ENCODE measurements at places on chromosomes 7 and 10.

DNA sequence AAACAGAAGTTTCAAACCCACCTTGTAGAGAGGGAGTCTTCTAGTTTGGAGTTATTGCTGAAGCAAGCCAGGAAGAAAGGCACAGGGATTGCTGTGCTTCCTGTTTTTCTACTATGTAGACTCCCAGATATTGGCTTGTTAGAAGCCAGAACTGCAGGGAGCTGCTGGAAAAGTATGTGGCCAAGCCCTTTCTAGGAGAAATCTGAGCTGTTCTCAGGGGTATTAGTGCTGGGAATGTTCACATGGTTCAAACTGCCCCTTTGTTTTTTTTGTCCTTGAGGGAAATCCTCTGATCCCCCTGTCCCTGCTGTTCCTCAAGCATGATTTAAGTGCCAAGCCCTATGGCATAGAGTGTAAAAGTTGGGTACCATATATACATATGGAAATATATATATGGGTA lies 184.0 kb downstream of the CCDC7 start:
- DNase-seq = no peak

- no peak for DNase-seq
Measured at GRCh38 chr7:135803143-135803542, 54.5 kb upstream of the FAM180A start.

DNA sequence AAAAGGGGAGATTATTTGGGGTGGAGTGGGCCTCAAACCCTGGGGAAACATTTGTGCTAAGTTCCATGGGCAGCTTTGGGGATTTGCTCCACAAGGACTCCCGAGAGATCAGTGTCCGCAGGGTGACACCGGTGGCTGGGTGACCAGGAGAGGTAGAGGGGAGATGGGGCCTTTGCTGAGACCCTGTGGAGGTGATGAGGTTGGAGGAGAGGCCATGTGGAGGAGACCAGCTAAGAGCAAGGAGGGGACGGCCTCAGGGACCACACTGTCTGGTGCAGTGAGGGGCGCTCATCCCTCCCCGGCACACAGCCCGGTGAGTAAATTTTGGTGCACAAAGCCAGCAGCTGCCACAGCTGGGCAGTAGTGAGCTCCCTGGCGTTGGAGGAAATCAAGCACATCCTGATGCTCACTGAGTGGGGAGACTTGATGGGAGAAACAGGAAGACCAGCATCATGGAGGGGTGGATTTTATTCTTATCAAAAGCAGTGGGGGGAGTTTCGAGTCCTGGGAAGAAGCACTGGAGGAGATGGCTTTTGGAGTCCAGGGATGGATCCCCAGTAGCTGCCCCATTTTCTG lies 20.2 kb upstream of the ELFN1 start:
- no peak for DNase-seq

DNA sequence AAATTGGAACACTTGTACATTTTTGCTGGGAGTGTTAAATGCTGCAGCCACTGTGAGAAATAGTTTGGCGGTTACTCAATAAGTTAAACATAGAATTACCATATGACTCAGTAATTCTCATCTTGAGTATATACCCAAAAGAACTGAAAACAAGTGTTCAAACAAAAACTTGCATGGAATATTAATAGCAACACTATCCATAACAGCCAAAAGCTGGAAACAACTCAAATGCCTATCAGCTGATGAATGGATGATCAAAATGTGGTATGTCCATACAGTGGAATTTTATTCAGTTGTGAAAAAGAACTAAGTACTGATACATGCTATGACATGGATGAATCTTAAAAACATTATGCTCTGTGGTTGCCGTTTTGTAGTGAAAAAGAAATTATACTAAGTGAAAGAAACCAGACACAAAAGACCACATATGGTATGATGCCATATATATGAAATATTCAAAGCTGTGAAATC lies 63.0 kb upstream of the SP4 start:
- no peak for DNase-seq

- DNase-seq = no peak
Measured at GRCh38 chr7:114711241-114711640, 210.7 kb upstream of the MDFIC start.

DNA sequence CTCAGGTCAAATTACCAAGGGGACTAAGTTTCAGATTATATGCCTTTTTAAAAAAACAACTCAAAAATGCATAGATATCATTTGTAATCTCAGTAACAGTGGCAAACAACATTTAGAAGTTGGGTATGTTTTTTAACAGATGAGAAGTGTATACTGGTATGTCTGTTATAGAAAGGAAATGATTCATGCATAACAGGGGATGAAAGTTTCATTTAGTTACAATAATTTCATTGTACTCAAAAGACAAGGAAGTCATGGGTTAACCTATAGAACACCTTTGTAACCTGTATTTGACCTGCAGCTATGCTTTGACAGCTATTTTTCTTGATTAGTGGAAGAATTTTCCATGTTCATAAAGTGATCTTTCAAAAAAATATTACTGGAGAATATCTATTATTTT lies 35.4 kb upstream of the FAM133B start:
- no peak for DNase-seq

- no peak for DNase-seq
Measured at GRCh38 chr10:3783316-3783681, 1.7 kb downstream of the KLF6 start.

DNA sequence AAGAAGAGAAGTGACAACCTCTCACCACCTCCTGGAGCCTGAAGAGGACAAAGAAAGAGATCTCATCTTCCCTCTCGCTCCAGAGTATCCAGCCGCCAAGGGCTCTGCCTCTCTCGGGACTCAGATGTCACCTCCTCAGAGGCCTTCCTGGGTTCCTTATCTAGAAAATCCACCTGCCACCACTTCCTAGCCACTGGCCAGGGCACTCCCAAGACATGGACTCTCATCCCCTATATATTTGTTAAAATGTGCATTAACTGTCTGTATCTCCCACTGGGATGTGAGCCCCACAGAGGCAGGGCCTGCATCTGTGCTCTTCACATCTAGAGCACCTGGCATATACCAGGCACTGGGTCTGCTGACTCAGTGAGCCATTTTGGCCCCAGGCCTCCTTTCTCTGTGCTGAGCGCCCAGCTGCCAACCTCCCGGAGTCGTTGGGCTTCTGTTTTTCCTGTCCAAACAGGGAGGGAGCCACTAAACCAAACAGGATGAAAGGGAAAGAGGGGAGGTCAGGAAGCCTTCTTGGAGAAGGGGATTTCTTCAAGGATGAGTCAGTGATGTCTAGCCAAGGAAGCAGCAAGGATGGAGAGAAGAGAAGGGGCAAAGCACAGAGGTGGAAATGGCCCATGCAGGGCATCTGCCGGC lies 58.9 kb downstream of the KCNMA1 start:
- peak; percentile 61 for DNase-seq

DNA sequence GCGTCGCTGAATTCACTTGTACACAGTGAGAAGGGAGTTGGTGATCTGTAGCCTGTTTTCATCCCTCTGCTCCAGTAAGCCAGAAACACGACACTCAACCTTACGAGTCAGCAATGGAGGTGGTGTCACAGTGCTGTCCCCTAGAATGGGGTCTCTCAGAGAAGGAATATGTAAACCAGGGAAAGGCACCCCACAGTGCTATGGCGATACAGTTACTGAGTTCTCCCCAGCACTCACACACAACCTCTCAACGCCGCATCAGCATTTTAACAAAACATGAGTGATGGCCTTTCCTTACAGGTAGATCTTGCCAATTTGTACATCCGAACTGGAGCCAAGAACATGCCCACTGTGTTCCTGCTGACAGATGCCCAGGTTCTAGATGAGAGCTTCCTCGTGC lies 196.3 kb downstream of the CDCA7L start:
- no peak for DNase-seq

DNA sequence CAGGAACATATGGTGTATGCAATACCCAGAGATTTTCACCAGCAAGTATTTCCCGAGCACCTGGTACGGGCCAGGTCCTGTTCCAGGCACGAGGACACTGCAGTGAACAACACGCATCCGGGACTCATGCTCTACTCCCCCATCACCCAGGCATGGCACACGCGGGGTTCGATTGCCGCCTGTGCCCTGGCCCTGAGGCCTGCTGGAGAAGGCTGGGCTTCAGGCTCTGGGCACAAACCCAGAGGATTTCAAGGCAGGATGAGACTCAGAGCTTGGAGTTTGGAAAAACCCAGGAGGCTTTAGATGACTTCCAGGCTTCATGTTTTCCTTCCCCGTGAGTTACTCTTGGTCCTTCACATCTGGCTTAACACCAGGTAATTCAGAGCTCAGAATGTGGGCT lies 143.5 kb downstream of the NEURL1 start:
- DNase-seq = no peak

DNA sequence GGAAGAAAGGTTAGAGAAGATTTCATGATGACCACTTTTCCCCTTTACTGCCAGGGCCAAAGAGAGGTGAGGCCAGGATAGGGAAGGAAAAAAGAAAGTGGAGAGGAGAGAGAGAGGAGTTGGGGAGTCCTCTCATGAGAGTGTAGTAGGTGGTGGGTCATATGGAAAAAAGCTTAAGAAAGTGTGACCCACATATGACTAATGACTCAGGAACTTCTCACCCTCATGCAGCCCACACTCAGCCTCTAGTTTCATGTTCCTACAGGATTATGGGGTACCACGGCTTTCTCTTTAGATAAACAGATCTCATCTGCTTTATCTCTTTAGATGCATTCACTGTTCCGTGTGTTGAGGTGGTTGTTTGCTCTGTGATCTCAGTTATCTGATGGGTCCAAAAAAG lies 462.5 kb upstream of the IGFBP3 start:
- DNase-seq = peak; percentile 41

DNA sequence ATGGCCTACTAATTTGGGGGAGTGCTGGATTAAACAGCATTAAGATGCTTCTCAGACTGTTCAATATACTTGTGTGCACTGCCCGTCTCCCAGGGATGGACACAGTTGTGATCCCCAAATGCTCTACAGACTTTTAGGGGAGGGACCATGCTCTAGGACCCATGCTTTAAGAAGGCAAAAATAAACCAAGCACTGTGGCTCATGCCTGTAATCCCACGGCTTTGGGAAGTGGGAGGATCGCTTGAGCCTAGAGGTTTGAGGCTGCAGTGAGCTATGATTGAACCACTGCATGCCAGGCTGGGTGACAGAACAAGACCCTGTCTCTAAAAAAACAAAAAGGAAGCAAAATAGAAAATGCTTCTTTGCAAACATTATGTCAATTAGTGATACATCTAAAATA lies 102.6 kb downstream of the VOPP1 start:
- no peak for DNase-seq

DNA sequence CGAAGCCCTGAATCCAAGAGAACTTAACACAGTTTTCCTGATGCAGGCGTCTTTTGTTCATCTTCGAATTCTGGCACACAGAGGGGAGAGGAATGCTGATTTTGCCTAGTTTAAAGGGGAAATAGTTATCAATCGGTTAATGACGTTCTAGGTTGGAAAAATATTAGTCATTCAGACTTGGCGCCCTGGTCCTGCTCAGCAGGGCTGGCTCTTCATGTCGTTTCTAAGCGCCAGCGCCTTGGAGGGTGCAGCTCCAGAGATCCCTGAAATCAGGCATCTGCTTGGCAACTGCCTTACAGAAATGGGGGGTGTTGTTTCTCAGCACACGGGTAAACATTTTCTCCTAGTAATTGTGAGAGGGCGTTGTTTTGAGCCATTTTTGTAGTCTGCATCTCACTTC lies 1.3 kb upstream of the PRTFDC1 start:
- DNase-seq = no peak

DNA sequence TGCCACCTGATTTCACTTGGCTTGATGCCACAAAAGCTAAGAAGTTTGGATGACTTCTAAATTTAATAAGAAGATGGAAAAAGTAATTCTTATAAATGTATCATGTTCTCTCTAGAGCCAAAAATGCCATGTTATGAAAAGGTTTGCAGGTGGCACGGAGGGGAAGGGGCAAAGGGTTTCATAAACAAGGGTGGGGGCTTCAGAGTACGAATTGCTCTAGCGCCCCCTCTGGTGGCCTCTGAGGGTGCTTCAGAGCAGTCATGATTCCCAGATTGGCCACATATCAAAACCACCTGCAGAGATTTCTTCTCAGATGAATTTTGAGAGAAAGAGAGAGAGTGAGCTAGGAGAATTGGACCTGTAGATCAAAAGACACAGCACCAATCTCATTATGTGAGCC lies 208.6 kb upstream of the YAE1 start:
- DNase-seq = no peak

- no peak for DNase-seq
Measured at GRCh38 chr7:142422621-142423020, 164.8 kb upstream of the PRSS58 start.

DNA sequence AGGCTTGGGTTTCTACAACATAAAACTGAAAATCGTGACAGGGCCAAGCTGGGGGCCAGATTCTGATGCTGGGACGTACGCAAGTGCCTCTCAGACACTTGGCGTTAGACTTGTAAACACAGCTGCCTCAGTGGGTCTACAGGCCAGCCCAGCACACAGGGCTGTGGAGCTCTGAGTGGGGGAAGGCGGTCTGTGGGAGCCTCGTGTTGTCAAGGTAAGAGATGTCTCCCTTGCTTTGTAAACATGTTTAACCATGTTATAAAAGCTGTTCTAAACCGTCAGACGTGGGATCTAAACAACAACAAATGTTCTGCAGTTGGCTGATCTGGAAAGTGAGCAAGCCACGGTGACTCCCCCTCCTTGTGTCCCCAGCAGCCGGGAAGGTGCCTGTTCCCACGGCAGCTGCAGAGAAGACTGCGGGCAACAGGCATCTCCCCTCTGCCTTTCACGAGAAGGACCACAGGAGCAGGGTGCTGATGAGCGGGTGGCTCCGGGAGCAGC lies 67.8 kb downstream of the ZRANB1 start:
- no peak for DNase-seq

- DNase-seq = no peak
Measured at GRCh38 chr7:143003393-143004051, 23.4 kb downstream of the OR9A2 start.

DNA sequence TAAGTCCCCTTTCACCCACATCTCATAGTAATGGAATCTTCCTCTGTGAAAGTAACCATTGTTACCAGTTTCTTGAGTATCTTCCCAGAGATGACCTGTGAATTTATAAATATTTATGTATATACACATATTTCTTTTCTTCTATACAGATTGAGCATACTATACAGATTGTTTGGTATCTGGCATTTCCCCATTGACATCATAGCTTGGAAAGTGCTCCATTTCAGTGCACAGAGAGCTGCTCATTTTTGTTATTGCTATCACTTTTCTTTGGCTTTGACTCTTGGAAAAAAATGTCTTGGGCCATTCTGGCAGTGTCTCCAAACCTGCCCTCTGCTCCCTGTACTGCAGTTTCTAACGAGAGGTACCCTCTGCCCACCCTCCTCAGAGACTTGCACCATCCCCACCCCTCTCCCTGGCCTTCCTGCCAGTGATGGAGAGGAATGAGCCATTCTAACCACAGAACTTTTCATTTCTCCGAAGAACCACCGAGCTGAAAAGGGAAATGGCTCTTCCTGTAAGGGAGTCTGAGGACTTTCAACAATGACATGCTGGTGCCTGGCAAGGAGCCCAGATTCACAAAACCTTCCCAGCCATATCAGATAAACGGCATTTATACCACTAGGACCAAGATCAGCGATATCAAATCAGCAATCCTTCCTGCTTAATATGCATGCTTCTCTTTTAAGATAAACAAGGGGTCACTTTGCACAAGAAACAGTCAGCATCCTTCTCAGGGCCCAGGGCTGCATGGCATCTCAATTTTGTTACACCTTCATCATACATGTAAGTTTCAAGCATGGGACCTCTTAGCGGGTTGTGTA lies 19.7 kb upstream of the CCSER2 start:
- no peak for DNase-seq

All from keratinocyte (primary cell).